ENCODE measurements at places on chromosomes 16 and 17.

GRCh38 chr17:75723171-75723930, 2.1 kb downstream of the ITGB4 start:
- no peak for DNase-seq

DNA sequence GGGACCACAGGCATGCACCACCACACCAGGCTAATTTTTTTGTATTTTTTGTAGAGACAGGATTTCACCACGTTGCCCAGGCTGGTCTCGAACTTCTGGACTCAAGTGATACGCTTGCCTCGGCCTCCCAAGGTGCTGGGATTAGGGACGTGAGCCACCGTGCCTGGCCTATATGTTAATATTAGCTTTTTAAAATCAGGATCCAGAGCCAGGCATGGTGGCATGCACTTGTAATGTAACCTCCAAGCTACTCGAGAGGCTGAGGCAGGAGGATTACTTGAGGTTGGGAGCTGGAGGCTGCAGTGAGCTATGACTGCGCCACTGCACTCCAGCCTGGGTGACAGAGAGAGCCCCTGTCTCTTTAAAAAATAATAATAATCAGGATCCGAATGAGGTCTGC, 8.5 kb upstream of the ADCY7 start:
- DNase-seq, result no peak

GRCh38 chr17:1966274-1967086, 58.7 kb downstream of the RTN4RL1 start:
- DNase-seq, result no peak

GRCh38 chr16:87491522-87492290, 1.1 kb downstream of the ZCCHC14 start:
- no peak for DNase-seq

GRCh38 chr17:5694551-5694950, 110.2 kb upstream of the NLRP1 start:
- DNase-seq, result peak; percentile 62

DNA sequence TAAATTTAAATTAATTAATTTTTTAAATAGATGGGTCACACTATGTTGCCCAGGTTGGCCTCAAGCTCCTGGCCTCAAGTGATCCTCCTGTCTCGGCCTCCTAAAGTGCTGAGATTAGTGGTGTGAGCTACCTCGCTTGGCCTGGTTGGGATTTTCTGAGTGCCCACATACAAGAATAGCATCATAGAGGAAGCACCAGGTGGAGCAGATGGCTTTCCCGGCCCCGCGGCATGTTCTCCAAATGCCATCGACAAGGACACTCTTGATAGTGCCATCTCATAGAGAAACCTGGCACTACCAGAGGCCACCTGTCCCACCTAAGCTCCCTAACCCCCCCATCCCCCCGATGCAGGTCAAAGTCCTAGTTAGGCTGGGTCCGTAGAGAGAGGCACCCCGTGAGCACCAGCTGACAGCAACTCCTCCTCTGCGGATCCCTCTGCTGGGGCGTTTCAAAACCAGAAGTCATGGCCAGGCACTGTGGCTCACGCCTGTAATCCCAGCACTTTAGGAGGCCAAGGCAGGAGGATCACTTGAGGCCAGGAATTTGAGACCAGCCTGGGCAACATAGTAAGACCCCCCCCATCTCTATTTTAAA, 65.9 kb downstream of the DNAH3 start:
- DNase-seq, result no peak

GRCh38 chr16:30934827-30935557, 11.6 kb downstream of the FBXL19 start:
- DNase-seq, result no peak

DNA sequence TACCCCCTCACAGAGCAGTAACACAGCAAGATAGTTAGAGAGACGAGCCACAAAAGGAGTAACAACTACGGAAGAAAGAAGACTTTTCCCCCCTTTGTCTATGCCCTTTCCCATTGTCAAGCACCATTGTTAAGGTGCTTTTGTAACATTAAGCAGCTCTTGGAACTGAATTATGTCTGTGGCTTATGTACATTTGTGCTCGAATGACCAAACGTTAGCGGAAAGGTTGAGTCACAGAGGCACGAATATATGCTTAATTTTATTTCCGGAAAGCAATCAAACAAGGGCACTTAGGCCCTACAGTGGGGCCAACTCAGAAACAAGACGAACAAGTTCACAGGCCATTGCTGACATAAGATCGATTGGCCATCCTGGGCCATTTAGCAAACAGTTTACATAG, 109.5 kb downstream of the ANKFN1 start:
- no peak for DNase-seq

- DNase-seq, result no peak
Observed at GRCh38 chr16:87129771-87130170, 187.4 kb downstream of the C16orf95 start.

GRCh38 chr17:80445726-80446110, 30.7 kb downstream of the NPTX1 start:
- no peak for DNase-seq

- DNase-seq, result no peak
Observed at GRCh38 chr17:34386343-34386696, 23.3 kb upstream of the CCL1 start.

- DNase-seq, result no peak
Observed at GRCh38 chr16:60905811-60906210, 1130.4 kb downstream of the CDH8 start.

DNA sequence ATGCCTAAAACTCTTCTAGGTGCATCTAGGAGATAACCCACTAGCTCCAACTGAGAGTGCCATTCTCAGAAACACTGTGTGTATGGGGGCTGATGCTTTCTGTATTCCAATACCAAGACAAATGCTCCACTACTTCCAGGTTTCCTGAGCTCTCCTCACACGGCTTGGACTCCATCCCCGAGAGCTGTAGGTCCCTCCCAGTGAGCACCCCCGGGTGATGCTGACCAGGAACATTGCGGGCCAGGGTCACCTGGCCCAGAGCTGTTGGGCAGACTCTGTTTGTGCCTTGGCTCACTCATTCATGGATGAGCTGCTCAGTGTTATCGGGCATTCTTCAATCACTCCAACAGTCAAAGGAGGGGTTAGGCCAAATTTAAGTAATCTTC, 7.0 kb downstream of the CUEDC1 start:
- DNase-seq, result no peak

GRCh38 chr17:61476476-61477203, 24.4 kb downstream of the TBX4 start:
- no peak for DNase-seq

GRCh38 chr16:21057875-21058274, 92.8 kb downstream of the DNAH3 start:
- DNase-seq, result no peak

GRCh38 chr17:55666806-55667205, 55.9 kb downstream of the TMEM100 start:
- no peak for DNase-seq

GRCh38 chr17:27600471-27600870, 30.5 kb upstream of the LGALS9 start:
- DNase-seq, result no peak

DNA sequence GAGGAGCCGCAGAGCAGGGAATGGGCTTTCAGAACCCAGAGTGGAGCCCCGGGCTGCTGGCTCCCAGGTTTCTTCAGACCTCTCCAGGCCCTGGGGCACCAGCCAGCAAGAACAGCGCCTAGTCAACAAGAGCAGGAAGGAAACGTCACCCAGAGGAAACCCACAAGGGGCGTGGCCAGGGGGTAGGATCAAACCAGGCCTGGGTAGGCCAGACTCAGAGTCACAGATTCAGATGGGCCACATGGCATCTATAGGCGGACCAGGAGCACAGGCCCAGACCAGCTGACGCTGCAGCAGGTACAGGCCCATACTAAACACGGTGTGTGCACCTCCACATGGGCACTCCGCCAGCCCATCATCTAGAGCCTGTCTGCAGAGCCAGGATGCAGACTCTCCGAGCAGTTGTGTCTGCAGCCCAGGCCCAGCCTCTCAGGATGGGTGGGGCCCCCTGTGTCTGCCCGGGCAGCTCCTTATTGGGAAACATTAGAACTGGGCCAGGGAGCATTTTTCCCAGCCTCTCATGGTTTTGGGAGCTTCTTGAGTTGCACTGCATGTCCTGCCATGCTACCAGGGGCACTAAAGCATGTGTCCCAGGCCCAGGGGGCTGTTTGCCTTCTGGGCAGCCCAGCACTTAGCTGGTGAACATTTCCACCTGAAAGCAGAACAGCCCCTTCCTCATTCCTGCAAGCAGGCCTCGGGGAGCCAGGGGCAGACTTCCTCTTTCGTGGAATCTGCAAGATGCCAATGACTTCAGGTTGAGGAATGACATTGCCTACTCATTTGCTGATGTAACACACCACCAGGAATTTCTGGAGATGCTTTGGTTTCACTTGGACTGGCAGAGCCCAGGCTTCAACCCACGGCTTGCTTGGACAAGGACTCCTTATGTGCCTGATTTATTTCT, at the start of gene NLRP1:
NLRP1 (minus strand) TSS at position 127 of the 904 bp plus-strand sequence. CDS start 552 bp downstream, outside the sequence.
- DNase-seq, result no peak

DNA sequence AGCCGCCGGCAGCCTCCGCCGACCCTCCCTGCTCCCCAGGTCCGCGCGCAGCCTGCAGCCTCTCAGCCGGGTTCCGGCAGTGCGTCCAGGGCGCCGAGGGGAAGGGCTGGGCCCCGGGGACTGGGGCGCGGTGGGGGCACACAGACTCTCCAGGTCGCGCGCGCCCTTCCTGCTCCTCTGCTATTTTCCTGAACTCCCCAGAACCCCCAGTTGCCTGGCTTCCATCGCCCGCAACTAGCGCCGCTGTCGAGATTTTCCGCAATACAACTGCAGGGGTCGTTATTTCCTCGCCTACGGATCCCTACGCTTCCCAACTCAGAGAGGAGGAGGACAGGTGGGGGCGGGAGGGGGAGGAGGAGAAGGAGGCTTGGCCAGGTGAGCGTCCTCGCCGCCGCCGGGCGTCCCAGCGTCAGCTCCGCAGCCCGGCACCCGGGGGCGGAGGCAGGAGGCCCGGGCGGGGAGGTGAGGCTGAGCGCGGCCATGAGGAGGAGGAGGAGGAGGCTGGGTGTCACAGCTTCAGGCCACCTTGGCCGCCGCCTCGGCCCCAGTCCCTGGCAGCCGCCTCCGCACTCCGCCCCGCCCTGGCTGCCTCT, at the start of gene CA10:
CA10 (minus strand) TSS at position 265 of the 593 bp plus-strand sequence.
- no peak for DNase-seq

DNA sequence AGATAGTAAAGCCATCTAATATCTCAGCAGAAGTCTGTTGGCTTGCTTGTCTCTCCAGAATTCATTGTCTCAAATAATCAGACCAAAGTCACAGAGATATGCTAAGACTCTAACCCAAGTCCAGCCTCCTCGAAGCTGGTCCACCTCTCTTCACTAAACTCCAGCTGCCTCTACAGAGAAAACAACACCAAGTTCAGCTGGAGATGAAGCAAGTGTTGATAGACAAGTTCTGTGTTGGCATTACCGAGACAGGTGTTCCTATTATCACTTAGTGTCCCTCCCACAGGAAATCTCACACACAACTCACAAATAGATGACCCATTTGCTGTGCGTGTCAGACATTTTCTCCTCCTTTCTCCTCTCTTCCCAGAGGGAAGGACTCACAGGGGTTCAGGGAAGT, 164.4 kb upstream of the ANKFN1 start:
- no peak for DNase-seq

DNA sequence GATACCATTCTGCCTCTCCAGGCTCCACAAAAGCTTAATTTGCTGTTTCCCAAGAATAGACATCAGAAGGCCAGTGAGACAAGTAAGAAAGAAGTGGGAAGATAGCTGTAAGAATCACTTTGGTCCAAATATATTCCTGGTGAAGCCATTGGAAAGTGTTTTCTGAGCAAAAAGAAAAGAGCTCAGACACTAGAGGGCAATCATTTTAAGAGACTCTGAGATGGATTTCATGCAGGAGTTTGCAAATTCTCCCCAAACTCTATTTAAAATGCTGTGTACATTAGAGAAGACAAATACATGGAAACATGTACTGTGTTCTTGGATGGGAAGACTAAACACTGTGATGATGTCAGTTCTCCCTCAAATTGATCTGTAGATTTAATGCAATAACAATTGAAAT, 8.0 kb upstream of the SLC6A2 start:
- no peak for DNase-seq

GRCh38 chr17:47847341-47848197, 3.4 kb downstream of the SP6 start:
- DNase-seq, result no peak

DNA sequence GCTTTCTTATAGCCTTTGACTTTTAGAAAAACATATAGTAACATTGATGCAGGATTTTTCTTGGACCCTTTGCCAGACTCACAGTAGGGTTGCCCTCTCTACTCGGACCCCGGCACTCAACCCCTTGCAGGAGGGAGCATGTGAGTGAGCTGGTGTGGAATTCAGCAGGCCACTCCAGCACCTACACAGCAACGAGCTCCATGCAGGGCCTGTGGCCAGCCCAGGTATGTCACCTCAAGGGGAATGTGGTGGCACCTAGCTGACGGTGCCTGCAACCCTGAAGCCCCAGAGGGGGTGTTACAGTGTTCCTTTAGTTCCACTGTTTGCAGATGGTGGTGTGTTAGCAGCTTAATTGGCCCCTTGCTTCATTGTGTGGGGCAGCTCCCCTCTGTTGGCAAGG, 414.9 kb downstream of the KCNJ2 start:
- no peak for DNase-seq

GRCh38 chr16:5916711-5917191, 819.2 kb upstream of the EEF2KMT start:
- DNase-seq, result no peak

GRCh38 chr16:70258065-70258464, 6.3 kb upstream of the EXOSC6 start:
- DNase-seq, result no peak

GRCh38 chr16:84218956-84219355, 20.9 kb downstream of the KCNG4 start:
- no peak for DNase-seq

DNA sequence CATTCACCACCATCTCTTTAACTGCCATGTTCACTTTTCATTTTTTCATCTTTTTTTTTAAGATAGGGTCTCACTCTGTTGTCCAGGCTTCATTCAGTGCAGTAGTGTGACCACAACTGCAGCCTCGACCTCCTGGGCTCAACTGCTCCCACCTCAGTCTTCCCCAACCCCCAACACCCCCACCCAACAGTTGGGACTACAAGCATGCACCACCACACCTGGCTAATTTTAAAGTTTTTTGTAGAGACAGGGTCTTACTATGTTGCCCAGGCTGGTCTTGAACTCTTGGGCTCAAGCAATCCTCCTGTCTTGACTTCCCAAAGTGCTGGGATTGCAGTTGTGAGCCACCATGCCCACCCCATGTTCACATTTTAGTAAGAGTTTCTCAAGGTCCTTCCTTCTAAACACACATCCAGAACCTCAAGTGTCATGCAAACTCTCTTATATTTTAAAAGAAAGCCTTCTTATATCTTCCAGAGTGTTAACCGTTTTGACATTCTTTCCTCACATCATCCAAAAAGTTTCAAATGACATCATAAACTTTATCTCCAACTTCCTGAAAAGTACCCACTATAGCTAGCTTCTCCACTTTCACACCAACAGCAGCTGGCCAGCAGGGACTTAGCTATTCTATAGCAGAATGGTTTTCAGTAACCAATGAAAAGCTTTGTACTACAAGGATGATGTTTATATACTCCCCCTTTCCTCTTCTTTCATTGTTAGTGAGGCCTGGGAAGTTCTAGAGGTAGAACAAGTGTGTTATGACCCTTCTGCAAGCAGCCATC, 49.3 kb downstream of the TRAF4 start:
- DNase-seq, result no peak

All from renal pelvis (tissue), 12 donors.